Activated B cell treated with CpG ODN at 0.5 μM for 24 hours (primary cell): ENCODE measurements at places on chromosomes 2 and 18. TPM values are rescaled to one million over a fixed set of nuclear protein-coding genes. Genes with fewer than 3 reads are reported as not detected.

DNA sequence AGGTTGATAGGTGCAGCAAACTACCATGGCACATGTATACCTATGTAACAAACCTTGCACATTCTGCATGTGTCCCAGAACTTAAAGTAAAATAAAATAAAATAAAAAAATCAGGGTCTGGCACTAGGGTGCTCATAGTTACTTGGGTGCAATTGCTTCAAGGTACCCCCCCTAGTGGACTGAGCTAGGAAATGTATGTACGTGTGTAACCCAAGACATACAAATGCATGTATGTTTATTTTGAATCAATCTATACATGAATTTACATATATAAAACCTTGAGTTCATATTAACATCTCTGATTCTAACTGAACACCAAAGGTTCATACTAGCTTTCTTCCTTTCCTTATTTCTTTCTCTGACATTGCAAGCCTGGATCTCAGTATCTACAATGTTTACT is 51.5 kb downstream of the USP37 start:
- peaks cover 4% of the 10 kb centered on the region for H3K4me1 ChIP-seq
- peaks cover 39% of the 10 kb centered on the region for H3K36me3 ChIP-seq
- DNase-seq: no peak
- H3K27ac ChIP-seq: no peak overlapping the region

- H3K4me3 ChIP-seq: no peak overlapping the region
- no peak overlapping the region for H3K27ac ChIP-seq
Observed at GRCh38 chr18:3305354-3305762, 43.4 kb downstream of the MYL12B start.

DNA sequence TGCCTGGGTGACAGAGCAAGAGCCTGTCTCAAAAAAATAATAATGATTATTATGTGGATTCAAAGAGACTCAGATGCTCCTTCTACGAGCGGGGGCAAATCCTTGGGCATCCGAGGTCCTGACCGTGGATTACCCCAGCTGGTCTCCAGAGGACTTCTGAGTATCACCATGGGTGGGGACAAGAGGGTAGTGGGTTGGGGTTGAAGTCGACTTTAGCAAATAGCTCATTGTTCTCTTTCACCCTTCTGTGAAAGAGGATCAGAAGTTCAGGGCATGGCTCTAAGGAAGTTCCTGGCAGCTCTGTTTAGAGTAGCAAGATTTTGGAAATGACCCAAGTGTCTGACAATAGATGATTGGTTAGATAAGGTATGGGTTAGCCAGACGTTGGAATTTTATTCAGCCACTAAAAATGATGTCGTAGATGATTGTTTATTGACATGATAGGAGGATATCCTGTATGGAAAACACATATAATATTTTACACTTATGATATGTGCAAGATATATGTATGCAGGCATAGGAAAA is 59.0 kb upstream of the SPRED2 start:
- no peak overlapping the region for H3K4me3 ChIP-seq
- no peaks in the 10 kb centered on the region for H3K36me3 ChIP-seq
- H3K4me1 ChIP-seq: no peaks in the 10 kb centered on the region
- no peak for DNase-seq
- H3K27me3 ChIP-seq: peaks cover 21% of the 10 kb centered on the region
- H3K27ac ChIP-seq: no peak overlapping the region

GRCh38 chr18:79379931-79380815 is 15.6 kb upstream of the NFATC1 start:
- peaks cover 19% of the 10 kb centered on the region for H3K36me3 ChIP-seq
- no peaks in the 10 kb centered on the region for H3K27me3 ChIP-seq
- no peak overlapping the region for H3K4me3 ChIP-seq
- peaks cover 19% of the 10 kb centered on the region for H3K4me1 ChIP-seq
- no peak for DNase-seq
- no peak overlapping the region for H3K27ac ChIP-seq

DNA sequence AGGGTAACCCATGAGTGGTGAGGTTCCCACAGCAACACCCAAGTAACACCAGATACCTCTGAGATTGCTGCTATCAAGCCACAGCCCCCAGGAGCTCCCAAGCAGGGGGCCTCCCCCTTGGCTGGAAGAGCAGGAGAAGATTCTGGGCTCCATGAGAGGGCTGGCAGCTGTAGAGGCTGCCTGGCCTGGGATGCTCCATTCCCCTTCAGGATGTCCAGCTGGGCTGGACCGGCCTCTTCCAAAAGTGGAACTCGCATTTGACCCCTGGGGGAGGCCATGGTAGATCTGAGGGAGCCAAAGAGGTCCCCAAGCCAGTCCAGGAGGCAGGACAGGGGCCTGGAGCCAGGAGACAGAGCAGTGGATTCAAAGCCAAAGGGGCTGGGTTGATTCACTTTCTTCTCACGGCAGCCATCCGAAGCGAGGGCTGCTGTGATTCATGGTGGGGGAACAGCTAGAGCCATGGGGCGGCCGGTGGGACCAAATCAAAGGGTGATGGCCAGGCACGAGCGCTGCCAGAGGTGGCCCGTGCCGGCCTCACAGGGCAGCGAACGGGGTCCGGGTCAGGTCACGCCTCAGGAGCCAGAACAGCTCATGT is 95.3 kb upstream of the ID2 start:
- peaks cover 22% of the 10 kb centered on the region for H3K27me3 ChIP-seq
- no peaks in the 10 kb centered on the region for H3K36me3 ChIP-seq
- H3K27ac ChIP-seq: no peak overlapping the region
- no peak for DNase-seq
- no peak overlapping the region for H3K4me3 ChIP-seq

- H3K27me3 ChIP-seq: peaks cover 2% of the 10 kb centered on the region
- H3K4me3 ChIP-seq: no peak overlapping the region
- no peak for DNase-seq
- H3K27ac ChIP-seq: no peak overlapping the region
- no peaks in the 10 kb centered on the region for H3K36me3 ChIP-seq
- H3K4me1 ChIP-seq: peaks cover 3% of the 10 kb centered on the region
Observed at GRCh38 chr2:171225302-171225980, 64.7 kb upstream of the TLK1 start.

DNA sequence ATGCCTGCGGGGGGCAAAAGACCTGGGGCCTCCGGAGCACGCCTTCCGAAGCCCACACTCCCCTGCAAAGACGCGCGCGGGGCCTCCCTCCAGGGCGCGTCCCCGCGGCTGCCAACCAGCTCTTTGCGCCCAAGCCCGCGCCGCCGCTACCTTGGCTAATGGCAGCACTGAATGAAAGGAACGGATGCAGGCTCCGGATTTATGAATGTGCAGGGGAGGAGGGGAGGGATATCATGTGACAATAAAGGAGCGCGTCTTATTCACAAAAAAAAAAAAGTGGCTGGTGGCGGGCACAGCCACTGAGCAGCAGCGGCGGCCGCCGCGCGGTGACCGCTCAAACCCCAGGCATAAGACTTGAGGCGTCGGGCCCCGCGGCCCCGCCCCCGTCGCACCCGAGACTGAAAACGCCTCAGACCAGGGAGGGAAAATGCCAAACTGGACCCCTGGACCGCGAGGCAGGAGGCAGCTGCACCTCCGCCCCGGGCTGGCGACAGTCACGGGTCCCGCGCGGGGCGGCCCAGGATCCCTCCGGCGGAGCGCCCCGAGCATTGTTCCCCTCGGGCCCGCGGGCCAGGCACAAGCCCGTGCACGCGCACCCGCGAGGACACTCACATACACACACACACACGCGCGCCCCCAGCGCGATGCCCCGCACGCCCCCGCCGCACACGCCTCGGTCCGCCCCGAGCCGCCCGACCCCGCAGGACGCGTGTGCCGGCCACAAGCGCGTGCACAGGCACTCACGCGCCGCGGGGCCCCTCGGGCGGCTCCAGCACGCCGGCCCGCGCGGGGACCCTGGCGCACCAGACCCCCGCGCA is 1.6 kb downstream of the SPRED2 start:
- peaks cover 1% of the 10 kb centered on the region for H3K36me3 ChIP-seq
- peaks cover 13% of the 10 kb centered on the region for H3K27me3 ChIP-seq
- H3K4me1 ChIP-seq: peaks cover 12% of the 10 kb centered on the region
- peak; percentile 65 for DNase-seq
- H3K27ac ChIP-seq: peak overlapping the region; percentile 30
- H3K4me3 ChIP-seq: peak overlapping the region; percentile 90

The KIAA2012 gene
- total RNA-seq: not detected in 2 replicates

The CYP27C1 gene
- total RNA-seq: not detected in 2 replicates

The CNTNAP5 gene
- total RNA-seq: not detected in 2 replicates

The CRIM1 gene
- 0.58 and 0.71 TPM in 2 replicates for total RNA-seq
